ENCODE measurements at places on chromosomes 4 and X.

DNA sequence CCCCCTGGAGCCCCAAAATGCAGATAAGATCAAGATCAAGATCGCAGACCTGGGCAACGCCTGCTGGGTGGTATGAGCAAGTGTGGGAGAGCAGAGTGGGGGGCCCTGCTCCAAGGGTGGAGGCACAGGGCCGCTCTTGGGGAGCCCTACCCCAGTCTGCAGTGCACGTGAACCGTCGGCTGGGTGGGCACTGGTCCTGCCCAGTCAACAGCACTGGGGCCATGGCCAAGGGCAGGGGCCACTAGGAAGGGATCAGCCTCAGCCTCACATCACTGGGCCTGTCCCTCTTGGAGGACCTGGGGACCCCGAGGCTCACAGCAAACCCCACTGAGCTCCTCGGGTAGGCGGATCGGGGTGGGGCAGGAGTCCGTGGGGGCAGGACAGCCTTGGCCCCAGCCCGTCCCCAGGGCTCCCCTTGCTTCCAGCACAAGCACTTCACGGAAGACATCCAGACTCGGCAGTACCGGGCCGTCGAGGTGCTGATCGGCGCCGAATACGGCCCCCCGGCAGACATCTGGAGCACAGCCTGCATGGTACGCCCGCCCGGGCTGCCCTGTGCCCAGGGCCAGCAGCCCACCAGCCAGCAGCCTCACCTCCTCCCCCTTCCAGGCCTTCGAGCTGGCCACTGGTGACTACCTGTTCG lies 3.6 kb downstream of the SRPK3 start:
- DNase-seq, result no peak

GRCh38 chrX:153560000-153560399 lies 38.9 kb downstream of the CCNQ start:
- no peak for DNase-seq

- no peak for DNase-seq
These were observed 66.9 kb upstream of the DAPP1 start for GRCh38 chr4:99749445-99750391.

DNA sequence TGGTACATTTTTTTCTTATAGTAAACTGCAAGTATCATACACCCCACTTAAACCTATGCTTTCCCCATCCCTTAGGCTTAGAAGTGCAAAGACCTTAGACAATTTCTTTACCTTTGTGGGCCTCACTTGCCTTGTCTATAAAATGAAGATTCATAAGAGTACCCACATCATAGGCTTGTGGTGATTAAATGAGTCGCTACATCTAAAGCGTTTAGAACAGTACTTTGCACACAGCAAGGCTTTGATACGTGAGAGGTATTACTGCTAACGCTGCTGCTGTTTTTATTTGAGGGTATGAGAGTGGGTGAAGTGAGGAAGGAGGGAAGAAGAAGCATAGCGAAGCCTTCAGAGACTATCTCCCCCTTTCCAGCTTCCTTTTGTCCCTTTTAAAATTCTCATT lies 87.8 kb upstream of the RPS6KA3 start:
- DNase-seq, result no peak

DNA sequence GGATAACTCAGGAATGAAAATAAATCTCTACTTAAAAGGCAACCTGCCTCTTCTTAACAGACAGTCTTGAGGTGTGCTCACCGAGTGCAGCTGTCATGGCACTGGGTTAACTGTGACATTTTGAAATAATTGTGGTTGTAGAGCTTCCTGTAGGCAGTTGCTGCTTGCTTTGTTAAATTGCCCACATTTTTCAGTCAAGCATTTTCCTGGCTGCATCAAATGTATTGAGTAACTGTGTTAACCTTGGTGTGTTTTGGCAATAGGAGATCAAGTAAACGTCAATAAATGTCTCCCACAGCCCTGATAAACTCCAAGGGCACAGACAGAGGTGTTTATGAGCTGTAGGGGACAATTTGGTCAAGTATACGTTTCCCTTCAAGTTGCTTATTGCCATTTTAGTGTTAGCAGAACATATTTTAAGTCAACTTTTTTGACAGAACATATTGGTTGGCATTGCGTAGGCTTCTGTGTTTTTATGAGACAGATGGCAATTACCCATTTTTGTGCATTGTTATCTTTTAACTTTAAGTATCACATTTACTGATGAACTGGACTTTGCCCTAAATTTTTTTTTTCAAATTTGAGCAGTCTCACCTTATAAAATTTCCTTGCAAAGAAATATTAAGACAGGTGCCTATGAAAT lies 527.4 kb downstream of the C4orf33 start:
- DNase-seq, result no peak

GRCh38 chr4:181566490-181566889 lies 676.7 kb upstream of the TENM3 start:
- no peak for DNase-seq

- DNase-seq, result no peak
These were observed 8.2 kb downstream of the GRPEL1 start for GRCh38 chr4:7059662-7060061.

DNA sequence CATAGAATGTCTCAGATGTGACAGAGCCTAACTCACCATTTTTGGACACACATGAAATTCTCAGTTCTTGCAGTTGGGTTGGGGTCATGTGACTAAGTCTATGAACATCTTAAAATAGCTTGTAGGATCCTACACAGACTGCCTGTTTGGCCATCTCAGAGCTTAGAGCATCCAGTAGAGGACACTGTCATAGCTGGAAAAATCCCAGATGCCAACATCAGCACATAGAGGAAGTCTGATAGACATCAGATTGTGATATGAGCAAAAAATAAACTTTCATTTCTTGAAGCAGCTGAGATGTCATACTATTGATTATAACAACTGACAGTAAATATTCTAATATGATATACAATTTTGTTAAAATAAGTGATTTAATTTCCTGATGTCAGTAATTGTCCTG lies 207.1 kb downstream of the TRAM1L1 start:
- DNase-seq, result no peak

DNA sequence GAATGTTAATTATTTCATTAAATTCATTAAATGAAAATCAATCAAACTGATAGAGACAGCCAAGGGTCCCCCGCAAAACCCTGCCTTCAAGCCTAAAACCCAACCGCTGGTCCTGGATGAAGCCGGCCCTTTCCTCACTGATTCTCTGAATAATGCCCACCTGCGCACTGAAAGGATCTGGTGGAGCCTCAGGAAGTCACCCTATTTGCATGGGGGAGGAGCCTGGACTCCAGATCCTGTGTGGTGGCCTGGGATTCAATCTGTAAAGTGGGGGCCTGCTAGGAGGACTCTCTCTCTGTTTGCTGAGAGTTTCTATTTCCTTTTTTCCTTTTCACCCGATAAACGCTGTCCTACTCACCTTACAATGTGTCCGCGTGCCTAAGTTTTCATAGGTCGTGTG lies 97.9 kb upstream of the ADAMTS3 start:
- DNase-seq, result no peak

- no peak for DNase-seq
These were observed 21.4 kb downstream of the LIAS start for GRCh38 chr4:39480251-39480650.

- DNase-seq, result no peak
These were observed 1099.5 kb upstream of the INTU start for GRCh38 chr4:126533146-126533805.

GRCh38 chr4:130183096-130183495 lies 1087.1 kb downstream of the C4orf33 start:
- DNase-seq, result no peak

DNA sequence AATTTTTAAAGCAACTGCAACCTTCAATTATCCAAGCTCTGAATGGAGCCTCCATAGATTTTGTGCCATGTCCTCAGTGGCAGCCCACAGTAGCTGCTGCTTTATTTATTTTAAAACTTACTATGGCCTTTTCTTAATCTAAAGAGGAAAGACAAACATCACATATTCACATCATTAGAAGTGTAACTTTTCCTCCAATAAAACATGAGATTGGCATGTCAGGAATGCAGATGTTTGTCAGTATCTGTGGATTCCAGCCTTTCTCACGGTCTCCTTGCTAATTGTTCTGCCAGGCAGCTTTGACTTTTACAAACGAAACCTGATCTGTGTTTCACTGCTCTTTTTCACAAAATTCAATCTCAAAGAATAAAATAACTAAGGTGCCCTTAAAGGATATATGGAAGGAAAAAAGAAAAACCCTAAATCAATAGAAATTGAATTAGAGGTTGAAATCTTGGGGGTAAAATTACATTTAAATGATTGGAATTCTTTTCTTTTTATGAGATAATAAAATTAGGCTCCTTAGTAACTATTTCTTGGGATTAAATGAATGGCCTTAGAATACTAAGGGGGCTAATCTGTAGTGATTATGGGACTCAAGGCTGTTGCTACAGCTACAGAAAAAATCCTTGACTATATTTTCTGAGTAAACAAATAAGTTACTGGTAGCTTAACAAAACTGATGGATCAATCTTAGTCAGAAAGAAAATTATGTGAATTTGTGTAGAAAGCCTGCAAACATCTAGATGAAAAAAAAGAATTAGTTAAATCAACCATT lies 151.3 kb downstream of the RTL9 start:
- DNase-seq, result no peak

DNA sequence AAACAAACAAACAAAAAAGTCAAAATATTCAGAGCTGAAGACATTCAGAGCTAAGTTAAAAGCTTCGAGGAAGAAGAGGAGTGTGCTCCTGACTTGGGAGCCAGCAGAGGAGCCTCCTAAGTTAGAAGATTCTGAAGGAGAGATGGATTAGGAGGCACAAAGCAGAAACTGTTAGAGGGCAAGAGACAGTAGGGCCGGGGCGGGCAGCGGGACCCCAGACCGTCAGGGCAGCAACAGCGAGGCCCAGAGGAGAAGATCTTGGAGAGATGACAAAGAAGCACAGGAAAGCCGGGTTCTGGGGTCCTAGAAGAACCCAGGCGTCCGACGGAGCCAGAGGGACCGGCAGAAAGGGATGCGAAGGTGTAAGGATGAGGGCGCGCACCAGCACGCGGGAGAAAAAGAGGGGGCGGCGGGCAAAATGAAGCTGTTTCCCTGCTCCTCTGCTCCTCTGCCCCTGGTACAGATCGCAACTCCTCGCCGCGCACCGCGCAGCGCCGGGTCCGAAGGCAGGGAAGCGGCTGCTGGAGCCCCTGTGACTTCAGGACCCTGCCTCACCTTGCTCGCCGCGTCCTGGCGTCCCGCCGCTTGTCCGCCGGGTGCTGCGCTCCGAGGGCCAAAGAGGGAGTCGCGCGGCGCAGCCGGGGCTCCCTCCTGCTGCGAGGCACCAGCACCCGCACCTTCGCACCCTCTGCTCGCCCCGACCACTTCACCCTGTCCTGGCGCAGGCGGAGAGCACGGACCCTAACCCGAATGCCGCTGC lies 477 bp downstream of the KLHL13 start:
- DNase-seq, result no peak

DNA sequence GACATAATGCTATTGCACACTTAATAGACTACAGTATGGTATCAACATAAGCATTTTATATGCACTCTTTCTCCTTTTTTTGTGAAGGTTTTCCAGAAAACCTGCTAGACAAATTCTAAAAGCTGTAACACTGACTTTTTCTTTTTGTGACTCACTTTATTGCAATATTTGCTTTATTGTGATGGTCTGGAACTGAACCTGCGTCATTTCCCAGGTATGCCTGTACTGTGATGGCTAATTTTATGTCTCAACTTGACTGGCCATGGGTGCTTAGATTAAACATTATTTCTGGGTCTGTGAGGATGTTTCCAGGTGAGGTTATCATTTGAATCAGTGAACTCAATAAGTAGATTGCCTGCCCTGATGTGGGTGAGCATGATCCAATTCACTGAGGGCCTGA lies 35.5 kb upstream of the LAMP2 start:
- DNase-seq, result no peak

DNA sequence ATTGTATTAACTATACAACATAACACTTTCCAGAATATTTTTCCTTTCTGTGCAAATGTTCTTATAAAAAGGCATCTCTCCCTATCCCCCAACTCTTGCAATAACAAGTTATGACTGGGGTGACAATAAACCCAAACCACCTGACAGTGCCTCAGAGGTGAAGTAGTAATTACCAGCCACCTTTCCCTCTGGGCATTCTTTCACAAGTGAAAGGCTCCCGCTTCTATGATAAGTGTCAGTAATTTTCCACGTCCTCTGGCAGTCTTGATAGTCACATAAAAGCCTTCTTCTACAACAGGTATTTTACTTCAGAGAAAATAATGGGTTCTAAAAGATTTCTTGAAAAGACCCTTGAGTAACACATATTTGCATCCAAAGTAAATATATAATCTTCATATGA lies 82.7 kb downstream of the MANBA start:
- no peak for DNase-seq

DNA sequence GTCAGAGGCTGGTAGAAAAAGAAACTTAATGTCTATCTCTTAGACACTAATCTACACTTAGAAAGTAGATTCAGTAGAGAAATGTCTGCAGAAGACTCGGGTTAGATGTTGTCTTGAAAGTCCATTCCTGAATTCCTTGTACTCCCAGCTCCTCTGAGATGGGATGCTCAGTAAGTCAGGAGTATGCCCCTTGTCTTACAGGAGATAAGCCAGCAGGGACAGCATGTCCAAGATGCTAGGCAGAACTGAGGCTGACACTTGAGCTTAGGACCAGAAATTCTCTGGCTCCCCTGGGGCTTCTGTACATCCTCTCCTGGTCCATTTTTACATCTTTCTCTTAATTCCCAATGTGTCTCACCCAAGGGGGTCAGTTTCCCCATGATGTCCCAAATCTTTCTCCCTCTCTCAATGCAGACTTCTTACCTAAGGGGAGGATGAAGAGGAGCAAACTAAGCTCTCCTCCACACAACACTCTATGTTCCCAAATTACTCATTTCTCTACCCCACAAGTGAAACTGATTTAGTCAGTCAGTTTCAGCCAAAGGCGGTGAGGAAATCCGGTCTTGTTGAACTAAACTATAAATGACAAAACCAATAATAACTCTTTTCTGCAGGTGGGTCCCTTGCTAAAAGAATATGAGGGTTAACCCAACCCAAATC lies 558.2 kb upstream of the DIPK2B start:
- DNase-seq, result no peak

DNA sequence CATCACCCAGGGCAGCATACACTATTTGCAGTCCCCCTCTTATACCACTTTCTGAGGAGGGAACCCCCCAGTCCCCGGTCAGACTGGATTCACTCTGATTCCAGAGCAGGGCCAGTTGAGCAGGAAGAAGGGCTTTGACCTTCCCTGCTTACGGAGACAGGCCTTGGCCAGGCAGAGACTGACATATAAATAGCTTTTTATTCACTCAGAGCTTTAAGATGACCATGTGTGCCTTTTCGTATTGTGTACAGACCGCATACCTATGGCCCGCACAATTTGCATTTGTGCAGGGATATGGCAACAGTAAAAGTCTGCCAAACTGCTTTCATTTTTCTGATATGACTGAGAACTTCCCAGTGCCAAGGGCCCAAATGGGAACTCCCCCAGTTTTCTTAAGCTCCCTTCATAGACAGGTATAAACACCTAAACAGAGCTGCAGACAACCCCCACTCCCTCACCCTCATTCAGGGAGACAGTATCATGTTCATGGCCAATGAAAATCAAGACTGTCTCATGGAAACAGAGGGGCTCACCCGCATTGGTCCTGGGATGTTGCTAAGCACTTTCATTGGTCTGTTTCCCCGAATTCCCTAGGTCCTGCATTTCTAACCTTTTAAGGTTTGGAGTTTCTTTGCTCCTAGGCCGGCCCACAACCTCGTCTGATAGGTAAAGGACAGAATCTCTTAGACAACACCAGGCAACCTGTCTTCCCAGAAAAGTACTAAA lies 86.0 kb downstream of the RTL5 start:
- no peak for DNase-seq

- DNase-seq, result no peak
These were observed 28.4 kb upstream of the MAOA start for GRCh38 chrX:43627669-43628068.

GRCh38 chrX:18672008-18672407 lies at the start of gene RS1:
RS1 (minus strand) TSS chrX:18672108; CDS start chrX:18672068, 40 bp downstream.
- no peak for DNase-seq

GRCh38 chr4:166078955-166079354 lies 205.9 kb downstream of the TLL1 start:
- DNase-seq, result no peak

All from liver (tissue), 10 donors.